ENCODE measurements at places on chromosomes 5 and 9.

- DNase-seq: no peak
Measured at GRCh38 chr5:54404568-54404967, 50.9 kb upstream of the HSPB3 start.

- peak; percentile 93 for DNase-seq
Measured at GRCh38 chr9:98280574-98280973, 25.1 kb upstream of the TBC1D2 start.

GRCh38 chr9:133945977-133946753, 46.0 kb downstream of the VAV2 start:
- no peak for DNase-seq

DNA sequence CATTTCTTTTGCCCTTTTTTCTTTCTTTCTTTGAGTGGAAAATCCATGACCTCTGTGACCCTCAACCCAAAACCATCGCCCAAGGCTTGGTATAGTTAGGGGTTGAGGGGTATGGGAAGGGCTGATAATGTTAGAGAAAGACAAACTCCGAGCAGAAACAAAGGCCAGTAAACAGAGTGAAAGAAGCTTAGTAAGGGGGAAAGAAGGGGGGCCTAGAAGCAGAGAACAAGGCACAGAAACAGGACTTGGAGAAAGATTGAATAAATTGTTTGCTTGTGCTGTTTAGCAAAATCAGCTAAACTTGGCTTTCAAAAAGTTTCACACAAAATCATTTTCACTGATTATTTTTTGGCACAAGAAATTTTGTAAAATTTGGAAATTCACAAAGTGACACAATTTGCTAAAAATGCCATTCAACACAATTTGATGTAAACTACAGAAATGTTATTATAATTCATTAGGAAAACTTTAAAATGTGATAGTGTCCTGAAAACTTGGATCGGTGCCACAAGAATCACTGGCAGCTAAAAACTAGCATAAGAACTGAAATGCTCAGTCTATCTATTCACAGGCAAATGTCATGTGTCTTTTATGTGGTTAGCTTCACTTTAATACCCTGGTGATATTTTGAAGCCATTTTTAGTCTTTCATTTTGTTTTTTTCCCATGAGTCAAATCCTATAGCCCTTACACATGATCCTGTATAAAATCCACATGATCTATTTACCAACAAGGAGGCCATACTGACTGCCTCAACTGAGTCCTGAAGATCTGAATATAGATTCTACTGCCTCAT, 276.4 kb downstream of the NR2F1-AS1 start:
- no peak for DNase-seq

- no peak for DNase-seq
Measured at GRCh38 chr5:18216729-18217128, 582.5 kb downstream of the TAF11L14 start.

DNA sequence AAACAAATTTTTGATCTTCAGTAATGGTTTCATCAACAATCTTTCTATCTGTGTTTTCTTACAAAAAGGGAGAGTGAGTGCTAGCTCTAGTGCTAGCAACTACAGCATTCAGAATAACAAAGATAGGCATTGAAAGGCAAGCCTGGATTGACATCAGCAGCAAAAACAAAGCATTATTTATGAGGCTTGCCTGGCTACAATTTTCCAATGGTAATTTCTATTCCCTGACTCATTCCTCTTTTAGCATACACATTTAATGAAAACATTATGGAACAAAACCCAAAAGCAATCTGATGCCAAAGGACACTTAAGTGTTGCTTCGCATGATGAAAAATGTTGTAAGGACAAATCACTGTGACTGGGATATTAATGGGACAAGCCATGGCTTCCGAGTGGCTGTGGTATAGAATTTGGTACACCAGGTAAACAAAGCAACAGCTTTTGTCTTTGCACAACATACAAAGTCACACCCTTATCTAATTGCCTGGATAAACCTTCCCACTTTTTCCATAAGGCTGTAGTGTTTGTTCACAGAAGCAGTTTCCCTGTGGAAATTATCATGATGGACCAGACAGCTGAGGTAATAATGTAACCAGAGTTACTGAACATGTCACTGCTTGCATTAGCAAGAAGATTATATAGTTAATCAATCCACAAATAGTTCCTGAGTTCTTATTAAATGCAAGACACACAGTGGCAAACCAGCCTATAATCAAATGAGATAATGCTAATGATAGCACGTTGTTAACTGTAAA, 179.8 kb upstream of the EDIL3 start:
- no peak for DNase-seq

GRCh38 chr5:173671121-173671949, 54.9 kb upstream of the BOD1 start:
- DNase-seq: peak; percentile 44

GRCh38 chr9:82031538-82032280, 43.1 kb downstream of the SPATA31D1 start:
- DNase-seq: peak; percentile 95

- DNase-seq: no peak
Measured at GRCh38 chr5:143177263-143177983, 226.1 kb downstream of the NR3C1 start.

DNA sequence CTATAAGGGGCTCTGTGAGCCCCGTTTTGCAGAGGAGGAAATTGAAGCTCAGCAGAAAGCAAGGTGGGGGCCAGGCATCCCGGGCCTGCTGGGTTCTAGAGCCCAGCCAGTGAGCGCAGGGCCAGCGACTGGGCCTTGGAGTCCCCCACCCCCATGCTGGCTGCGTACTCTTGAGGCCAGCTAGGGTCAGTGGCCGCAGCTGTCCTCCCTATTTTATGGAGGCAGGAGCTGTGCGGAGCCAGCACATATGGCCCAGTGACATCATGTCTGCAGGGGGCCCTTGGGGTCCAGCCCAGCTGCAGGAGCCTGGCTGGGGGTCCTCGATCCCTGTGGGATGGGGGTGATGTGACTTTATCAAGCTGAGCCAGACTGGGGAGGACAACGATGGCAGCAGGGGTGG, 71.3 kb downstream of the HMCN2 start:
- no peak for DNase-seq

DNA sequence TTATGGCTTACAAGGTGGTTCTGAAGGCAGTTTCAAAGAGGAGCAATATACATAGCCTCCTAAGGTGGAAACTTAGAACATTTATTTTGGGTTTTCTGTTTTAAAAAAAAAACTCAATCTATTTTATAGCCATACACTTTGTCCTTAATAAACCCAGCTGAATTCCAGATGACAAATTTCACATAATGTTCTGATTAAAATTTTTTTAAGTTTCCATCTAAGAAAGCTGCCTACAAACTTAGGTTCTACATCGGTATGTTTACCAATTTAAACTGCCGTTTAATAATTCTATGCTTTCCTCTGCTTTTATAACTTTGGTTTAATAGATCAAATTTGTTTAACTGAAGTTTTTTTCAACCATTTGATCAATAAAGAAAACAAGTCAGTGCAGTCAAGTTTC, 12.5 kb downstream of the NR3C1 start:
- no peak for DNase-seq

DNA sequence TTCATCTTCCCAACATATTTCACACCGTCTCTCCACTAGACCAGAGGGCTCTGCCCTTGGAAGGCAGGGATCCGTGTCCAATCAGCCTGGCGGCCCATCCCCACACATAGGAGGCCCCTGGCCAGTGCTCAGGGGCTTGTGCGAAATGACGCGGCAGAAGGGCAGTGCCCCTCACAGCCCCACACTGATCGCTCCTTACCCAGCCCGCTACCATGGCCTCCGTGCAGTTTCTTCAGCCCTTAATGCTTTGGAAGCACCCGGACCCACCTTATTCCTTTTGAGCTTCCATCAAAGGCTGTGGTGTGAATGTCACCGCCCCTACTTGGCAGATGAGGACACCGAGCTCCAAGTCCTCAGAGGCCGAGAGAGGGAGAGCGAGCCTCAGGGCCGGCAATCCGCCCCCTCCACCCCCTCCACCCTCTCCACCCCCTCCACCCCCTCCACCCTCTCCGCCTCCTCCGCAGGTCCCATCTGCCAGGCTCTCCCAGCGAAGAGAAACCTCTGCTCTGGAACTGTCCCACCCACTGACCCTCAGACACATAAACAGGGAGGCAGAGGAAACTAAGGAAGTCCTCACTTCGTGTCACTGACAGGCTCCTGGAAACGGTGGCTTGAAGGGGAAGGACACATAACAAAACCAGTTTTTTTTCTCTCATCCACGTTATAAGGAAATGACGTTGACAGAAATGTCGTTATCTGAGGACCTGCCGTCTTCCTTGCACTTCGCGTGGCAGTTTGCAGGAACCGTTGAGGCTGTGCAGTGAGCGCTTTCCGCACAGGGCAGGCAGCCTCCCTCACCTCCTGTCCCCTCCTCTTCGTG, 13.9 kb downstream of the QSOX2 start:
- DNase-seq: no peak

GRCh38 chr5:333945-334344, 12.4 kb downstream of the AHRR start:
- no peak for DNase-seq

GRCh38 chr5:105640328-105640727, 2030.4 kb downstream of the EFNA5 start:
- DNase-seq: no peak

DNA sequence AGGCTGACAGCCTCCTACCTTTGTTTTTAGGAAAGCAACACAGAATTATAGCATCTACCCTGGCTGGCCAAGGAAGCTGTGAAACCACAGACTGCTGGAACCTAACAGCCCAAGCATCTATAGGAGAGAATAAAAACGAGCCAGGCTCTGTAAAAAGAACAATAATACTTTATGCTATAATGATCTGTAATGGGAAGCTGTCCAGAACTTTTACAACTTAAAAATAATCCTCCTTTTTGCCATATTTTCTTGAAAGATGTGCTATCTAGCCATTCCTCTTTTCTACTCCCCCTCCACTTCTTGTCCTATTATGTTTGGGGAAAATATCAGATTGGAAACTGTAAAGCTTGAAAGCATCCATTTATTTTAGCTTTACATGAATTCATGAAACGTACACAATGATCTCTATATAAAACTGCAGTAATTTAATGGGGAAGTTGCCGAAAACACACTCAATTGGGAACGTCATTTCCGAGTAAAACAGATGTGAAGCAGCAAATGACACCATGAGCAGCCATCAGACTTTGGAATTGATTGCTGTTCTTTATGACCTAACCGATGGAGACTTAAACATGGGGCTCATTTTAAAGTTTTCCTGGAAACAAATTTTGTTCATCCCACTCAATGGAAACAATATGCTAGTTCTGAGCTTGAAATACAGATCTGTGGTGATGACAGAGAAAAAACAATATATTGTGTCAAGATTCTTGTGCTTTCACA, 450.3 kb upstream of the CLINT1 start:
- DNase-seq: no peak

GRCh38 chr5:25448646-25449045, 803.9 kb upstream of the CDH10 start:
- DNase-seq: peak; percentile 73

- peak; percentile 32 for DNase-seq
Measured at GRCh38 chr5:171906703-171907590, 99.5 kb downstream of the FBXW11 start.

DNA sequence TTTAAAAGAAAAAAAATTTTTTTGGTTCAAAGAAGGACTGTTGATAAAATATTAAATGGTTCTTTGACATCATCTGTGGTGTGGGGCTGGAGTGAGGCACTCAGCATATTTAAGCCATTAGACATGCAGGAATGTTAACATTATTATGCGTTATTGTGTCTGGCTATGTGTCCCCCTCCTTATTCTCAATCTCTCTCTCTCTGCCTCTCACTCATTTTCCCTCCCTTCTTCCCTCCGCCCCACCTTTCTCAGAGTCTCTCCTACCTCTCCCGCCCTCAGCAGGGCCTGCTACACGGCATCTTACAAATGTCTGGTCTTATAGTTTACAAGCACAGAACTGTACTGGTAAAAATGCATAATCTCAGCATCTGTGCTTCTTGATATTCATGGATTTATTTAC, 287.8 kb upstream of the TMEM161B start:
- DNase-seq: peak; percentile 21

DNA sequence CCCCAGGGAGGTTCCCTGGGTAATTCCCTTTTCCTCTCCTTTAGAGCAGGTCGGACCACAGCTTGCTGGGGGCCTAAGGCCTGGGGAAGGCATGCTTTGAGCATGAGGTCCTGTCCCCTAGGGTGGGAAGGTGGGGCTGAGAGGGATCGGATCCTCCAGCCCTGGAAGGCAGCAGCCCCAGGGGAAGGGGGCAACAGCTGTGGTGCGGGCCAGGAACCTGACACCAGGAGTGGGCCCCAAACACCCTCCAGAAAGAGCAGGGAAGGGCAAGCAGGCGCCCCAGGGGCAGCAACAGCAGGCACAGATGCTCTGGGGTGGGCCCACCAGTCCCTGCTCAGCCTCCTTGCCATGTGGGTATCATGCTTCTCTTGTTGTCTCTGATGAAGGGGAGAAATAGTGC, 3.2 kb upstream of the CORO2A start:
- DNase-seq: peak; percentile 21

DNA sequence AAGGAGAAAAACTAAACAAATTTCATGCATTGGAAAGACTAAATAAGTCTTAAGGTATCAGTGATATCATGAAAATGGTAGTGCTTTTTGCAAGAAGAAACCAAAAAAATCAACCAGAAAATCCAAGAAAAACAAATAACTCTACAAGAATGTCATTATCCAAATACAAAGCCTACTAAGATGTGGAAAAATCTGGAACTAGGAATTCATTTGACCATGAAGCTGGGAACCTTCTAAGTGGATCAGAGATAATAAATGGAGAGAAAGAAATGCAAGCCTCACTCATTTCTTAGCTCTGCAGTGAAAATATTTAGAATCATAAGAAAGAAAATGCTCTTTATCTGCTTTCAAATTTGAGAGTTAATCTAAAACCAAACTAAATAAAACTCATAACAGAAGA, 51.3 kb downstream of the RASEF start:
- DNase-seq: no peak
